ENCODE measurements at places on chromosomes 3 and 15. TPM values are rescaled to one million over a fixed set of nuclear protein-coding genes. Genes with fewer than 3 reads are reported as not detected.

TM4SF1 gene
- total RNA-seq, result not detected

C3orf22 gene
- total RNA-seq, result not detected

LOXL1 gene
- not detected for total RNA-seq

VGLL3 gene
- not detected for total RNA-seq

UNC13C gene
- total RNA-seq, result not detected

OR4M2 gene
- total RNA-seq, result not detected

GNAT1 gene
- not detected for total RNA-seq

ACKR4 gene
- 3.8 TPM for total RNA-seq

CPN2 gene
- total RNA-seq, result not detected

OCA2 gene
- total RNA-seq, result not detected

PLXND1 gene
- 4.7 TPM for total RNA-seq

CELSR3 gene
- 8.4 TPM for total RNA-seq

ZBTB47 gene
- total RNA-seq, result not detected

CNTN6 gene
- not detected for total RNA-seq

CCDC54 gene
- total RNA-seq, result not detected

PTPRG gene
- 0.70 TPM for total RNA-seq

CYP8B1 gene
- not detected for total RNA-seq

KBTBD13 gene
- total RNA-seq, result not detected

ZNF148 gene
- 42.1 TPM for total RNA-seq

ACKR2 gene
- 2.9 TPM for total RNA-seq

MME gene
- 117 TPM for total RNA-seq

SV2B gene
- 0.15 TPM for total RNA-seq

SLCO3A1 gene
- total RNA-seq, result 40.0 TPM

All from OCI-LY7 (cell line).